ENCODE measurements at places on chromosomes 7 and 10. TPM values are rescaled to one million over a fixed set of nuclear protein-coding genes. Genes with fewer than 3 reads are reported as not detected.

DNA sequence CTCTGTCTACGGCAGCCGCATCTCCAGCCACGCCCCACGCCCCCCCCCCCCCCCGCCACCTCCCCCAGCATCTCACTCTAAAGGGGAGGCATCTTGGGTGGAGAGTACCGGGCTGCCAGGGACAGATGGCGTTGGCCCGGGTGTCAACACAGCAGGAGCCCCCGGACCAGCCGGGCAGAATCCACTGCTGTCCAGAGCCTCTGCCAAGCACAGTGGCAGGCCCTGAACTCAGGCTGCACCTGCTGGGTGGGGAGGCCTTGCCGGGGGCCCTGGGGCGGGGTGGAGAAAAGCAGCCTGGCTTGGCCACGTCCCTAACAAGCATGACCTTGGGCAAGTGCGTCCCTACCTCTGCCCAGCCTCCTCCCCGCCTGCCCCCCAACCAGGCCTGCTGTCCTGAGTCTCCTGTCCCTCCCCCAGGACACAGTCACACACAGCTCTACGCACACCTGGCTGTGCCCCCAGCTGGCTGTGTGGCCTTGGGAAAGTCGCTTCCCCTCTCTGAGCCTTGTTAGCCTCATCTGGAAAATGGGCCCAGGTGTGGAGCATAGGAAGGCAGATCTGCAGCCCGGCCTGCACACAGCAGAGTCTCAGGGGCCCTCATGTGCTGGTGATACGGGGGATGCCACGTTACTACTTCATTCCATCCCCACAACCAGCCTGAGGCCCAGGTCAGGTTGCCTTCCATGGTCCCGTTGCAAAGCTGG, 45.2 kb downstream of the MICALL2 start:
- H3K36me3 ChIP-seq, result no peaks in the 10 kb centered on the region
- DNase-seq, result no peak
- peaks cover 8% of the 10 kb centered on the region for H3K4me1 ChIP-seq
- H3K27me3 ChIP-seq, result no peaks in the 10 kb centered on the region
- H3K4me3 ChIP-seq, result no peak overlapping the region

DNA sequence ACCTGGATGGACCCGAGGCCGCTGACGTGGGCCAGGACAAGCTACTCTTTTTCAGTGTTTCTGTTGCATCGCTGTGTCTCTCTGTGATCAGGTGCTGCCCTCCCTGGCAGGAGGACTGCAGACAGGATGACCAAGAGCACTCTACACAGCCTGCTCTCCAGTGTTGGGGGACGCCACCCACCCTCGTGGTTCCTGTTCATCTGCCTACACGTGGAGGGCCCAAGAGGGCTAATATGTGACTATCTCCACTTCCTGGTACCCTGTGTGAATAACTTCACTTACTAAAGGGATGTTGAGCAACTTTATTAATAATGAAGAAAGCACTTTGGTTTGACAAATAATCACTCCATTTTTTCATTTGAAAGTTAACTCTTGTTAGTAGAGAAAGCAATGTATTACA, 101.3 kb downstream of the EGFR start:
- DNase-seq, result no peak
- H3K4me1 ChIP-seq, result peaks cover 44% of the 10 kb centered on the region
- no peaks in the 10 kb centered on the region for H3K36me3 ChIP-seq
- H3K27ac ChIP-seq, result peak overlapping the region; percentile 86
- no peak overlapping the region for H3K4me3 ChIP-seq

DNA sequence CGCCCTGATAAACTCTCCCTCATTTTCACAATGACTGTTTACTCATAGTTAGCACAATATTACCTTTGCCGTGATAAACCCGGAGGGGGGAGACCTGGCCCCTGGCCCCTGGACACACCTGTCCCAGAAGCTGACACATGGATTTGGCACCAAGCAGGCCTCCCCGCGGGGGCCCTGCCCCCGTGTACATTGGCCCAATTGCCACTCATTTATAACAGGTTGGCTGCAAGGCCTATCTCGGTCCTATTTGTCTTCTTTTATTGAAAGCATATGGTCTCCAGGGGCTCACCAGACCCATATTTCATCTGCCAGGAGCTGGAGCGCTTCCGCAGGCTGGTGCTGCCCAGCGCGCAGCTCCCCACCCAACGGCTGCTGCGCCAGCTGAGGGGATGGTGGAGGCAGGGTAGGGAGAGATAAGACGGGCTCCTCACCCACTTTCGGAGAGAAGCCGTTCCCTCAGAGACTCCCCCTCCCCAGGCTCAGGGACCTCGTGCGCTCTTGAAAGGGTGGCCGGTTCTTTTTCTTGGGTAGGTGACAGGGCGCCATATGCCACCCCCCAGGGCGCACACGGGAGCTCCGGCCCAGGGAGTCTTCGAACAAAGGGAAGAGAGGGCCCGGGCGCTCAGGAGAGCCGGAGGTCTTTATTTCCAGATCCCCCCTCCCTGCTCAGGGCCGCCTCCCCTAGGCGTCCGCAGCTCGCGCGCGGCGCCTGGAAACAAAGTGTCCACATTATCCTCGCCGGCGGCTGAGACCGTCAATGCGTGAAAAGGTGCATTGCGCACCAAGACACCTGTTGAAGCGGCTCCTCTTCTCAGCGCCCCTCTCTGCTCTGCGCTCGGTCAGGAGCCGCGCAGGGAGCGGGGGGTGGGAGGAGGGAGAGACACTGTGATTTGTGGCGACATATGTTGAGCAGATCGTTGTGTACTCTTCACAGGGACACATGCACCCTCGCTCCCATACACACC, 4.3 kb upstream of the NEUROG3 start:
- H3K4me1 ChIP-seq, result peaks cover 16% of the 10 kb centered on the region
- H3K27ac ChIP-seq, result no peak overlapping the region
- DNase-seq, result no peak
- H3K4me3 ChIP-seq, result no peak overlapping the region

- DNase-seq, result no peak
- H3K36me3 ChIP-seq, result no peaks in the 10 kb centered on the region
- H3K4me3 ChIP-seq, result no peak overlapping the region
- no peaks in the 10 kb centered on the region for H3K27me3 ChIP-seq
- no peak overlapping the region for H3K27ac ChIP-seq
- peaks cover 55% of the 10 kb centered on the region for H3K4me1 ChIP-seq
These were observed 2.2 kb downstream of the DNAJC30 start for GRCh38 chr7:73681031-73681430.

- no peaks in the 10 kb centered on the region for H3K4me1 ChIP-seq
- DNase-seq, result peak; percentile 67
- no peaks in the 10 kb centered on the region for H3K36me3 ChIP-seq
- H3K27ac ChIP-seq, result no peak overlapping the region
- H3K4me3 ChIP-seq, result no peak overlapping the region
- no peaks in the 10 kb centered on the region for H3K27me3 ChIP-seq
These were observed 58.1 kb upstream of the OPN4 start for GRCh38 chr10:86596266-86596665.

DNA sequence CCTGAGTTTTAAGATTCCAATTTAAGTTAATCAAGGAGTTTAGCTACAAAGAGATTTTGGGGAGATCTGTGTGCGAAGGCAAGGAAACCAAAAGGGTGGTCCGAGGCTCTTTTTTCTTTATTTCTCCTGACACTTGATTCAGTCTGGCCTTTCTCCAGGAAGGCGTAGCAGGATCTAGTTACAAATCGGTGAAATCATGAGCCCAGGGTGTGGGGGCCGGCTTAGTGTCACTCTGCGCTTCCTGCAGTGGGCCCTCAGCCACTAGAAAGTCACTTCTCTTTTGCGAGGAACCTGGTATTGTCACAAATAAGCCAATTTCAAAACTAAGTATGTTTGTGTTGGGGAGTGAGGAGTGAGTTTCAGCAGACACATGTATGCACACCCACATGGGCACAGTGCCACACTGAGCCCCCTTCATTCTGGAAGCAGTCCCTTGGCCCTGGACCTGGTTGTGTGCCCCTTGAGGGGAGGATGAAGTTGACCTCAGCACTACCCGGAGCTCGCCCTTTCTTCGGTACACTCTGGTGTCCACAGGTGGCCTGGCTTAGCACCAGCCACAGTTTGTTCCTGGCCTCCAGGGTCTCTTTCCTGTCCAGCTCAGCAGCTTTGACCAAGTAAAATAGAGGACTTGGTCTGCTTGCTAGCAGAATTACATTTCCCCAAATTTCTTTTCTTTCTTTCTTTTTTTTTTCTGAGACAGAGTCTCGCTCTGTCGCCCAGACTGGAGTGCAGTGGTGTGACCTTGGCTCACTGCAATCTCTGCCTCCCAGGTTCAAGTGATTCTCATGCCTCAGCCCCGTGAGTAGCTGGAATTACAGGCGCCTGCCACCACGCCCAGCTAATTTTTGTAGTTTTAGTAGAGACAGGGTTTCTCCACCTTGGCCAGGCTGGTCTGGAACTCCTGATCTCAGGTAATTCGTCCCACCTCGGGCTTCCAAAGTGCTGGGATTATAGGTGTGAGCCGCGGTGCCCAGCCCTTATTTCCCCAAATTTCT, 84.0 kb upstream of the BTBD16 start:
- H3K4me1 ChIP-seq, result peaks cover 19% of the 10 kb centered on the region
- H3K27me3 ChIP-seq, result no peaks in the 10 kb centered on the region
- no peak for DNase-seq
- no peak overlapping the region for H3K4me3 ChIP-seq

DNA sequence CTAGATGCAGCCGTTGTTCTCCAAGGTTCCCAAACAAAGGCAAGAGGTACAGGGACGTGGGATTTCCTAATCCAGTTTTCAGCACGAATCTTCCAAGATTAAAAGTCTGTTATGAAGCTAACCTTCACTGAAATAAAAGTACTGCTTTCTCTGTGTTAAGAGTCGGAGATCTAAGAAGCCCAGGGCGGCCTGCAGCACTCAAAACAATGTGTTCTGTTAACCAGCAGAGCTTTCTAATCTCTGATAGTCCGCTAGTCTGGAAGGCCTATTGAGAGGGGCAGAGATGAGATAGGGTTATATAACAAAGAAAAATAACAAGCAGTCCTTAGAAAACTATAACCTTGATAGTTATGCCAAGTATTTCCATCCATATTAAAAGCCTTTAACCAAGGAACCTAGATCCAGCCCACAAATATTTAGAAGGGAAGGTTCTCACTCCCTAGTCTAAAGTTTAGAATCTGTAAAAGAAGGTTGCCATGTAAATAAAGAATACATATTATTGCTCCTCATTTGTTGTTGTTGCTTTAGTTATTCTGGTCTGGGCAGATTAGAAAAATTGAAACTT, 106.3 kb upstream of the SVIL start:
- H3K4me1 ChIP-seq, result peaks cover 6% of the 10 kb centered on the region
- H3K4me3 ChIP-seq, result no peak overlapping the region
- no peaks in the 10 kb centered on the region for H3K27me3 ChIP-seq
- no peaks in the 10 kb centered on the region for H3K36me3 ChIP-seq
- H3K27ac ChIP-seq, result peak overlapping the region; percentile 18

DNA sequence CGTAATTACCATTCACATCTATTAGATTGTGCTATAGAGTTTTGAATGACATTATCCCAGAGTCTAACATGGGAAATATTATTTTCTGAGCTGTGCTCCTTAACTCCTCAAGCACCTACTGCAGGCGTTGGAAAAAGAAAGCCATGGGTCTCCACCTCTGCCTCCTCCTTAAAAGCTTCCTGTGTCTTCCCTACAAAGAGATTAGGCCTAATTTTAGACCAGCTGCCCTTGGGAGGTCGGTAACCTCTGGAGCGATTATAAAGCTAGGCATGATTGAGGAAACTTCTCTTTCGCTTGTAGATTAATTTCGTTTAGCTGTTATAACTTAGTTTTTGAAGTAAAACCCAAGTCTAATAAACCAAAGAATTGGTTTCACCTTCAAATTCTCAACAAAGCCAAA, 75.2 kb downstream of the PLXDC2 start:
- H3K4me1 ChIP-seq, result peaks cover 34% of the 10 kb centered on the region
- DNase-seq, result no peak
- H3K4me3 ChIP-seq, result no peak overlapping the region
- no peak overlapping the region for H3K27ac ChIP-seq
- H3K27me3 ChIP-seq, result no peaks in the 10 kb centered on the region

DNA sequence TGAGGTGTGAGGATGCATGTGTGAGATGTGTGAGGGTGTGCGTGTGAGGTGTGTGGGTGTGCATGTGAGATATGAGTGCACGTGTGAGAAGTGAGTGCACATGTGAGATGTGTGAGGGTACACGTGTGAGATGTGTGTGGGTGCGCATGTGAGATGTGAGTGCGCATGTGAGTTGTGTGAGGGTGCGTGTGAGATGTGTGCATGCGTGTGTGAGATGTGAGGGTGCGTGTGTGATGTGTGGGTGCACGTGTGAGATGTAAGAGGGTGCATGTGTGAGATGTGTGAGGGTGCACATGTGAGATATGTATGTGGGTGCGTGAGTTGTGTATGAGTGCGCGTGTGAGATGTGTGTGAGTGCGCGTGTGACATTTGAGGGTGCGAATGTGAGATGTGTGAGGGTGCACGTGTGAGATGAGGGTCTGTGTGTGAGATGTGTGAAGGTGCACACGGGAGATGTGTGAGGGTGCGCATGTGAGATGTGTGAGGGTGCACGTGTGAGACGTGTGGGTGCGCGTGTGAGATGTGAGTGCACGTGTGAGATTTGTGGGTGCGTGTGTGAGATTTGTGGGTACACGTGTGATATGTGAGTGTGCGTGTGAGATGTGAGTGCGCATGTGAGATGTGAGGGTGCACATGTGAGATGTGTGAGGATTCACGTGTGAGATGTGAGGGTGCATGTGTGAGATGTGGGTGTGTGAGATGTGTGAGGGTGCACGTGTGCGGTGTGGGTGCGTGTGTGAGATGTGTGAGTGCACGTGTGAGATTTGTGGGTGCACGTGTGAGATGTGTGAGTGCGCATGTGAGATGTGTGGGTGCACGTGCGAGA, 30.5 kb downstream of the PPIF start:
- H3K27ac ChIP-seq, result no peak overlapping the region
- no peak overlapping the region for H3K4me3 ChIP-seq

DNA sequence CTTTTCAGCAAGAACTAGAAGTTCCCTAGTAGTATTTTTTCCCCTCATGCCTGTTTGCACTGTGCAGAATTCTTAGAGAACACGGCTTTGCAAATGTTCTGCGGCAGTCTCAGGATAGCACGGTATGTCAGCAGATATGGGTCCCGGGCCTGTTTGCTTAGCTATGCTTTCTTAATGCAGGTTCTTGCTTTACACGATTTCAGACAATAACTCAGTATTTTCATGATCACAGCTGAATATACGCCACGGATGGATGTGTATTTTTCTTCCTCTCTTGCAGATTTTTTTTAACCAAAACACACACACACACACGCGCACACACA, 137.3 kb downstream of the HECW1 start:
- no peak overlapping the region for H3K4me3 ChIP-seq
- DNase-seq, result no peak
- no peak overlapping the region for H3K27ac ChIP-seq
- H3K27me3 ChIP-seq, result no peaks in the 10 kb centered on the region
- no peaks in the 10 kb centered on the region for H3K4me1 ChIP-seq

RINT1 gene
- total RNA-seq, result 27.5 TPM

SLC13A1 gene
- not detected for total RNA-seq

CH25H gene
- total RNA-seq, result 0.74 TPM

ECD gene
- total RNA-seq, result 26.5 TPM

AKR1C2 gene
- total RNA-seq, result 104 TPM

INSYN2A gene
- total RNA-seq, result 0.25 TPM

PLPP4 gene
- total RNA-seq, result 2.5 TPM

DPYSL4 gene
- 0.49 TPM for total RNA-seq

TAS2R41 gene
- total RNA-seq, result not detected

ZNF488 gene
- total RNA-seq, result not detected

VSIR gene
- total RNA-seq, result 96.5 TPM

Data from vagina (tissue), 2 donors.